ENCODE measurements at places on chromosomes 11 and 22.

DNA sequence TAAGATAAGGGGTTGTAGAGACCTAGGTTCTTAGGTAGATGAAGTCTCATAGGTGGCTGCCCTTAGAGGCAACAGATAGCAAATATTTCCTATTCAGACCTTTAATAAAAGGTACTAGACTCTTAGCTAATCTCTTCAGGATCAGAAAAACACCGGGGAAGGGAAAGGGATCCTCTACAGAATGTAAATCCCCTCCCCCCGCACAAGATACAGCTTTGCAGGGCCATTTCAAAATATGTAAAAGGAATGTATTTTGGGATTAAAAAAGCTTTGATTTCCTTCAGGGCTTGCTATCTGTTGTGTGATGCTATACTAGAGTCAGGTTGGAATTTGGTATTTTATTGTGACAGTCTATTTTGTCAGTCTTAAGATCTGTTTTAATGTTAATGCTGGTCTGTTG lies 113.2 kb downstream of the SWAP70 start:
- no peak for DNase-seq

DNA sequence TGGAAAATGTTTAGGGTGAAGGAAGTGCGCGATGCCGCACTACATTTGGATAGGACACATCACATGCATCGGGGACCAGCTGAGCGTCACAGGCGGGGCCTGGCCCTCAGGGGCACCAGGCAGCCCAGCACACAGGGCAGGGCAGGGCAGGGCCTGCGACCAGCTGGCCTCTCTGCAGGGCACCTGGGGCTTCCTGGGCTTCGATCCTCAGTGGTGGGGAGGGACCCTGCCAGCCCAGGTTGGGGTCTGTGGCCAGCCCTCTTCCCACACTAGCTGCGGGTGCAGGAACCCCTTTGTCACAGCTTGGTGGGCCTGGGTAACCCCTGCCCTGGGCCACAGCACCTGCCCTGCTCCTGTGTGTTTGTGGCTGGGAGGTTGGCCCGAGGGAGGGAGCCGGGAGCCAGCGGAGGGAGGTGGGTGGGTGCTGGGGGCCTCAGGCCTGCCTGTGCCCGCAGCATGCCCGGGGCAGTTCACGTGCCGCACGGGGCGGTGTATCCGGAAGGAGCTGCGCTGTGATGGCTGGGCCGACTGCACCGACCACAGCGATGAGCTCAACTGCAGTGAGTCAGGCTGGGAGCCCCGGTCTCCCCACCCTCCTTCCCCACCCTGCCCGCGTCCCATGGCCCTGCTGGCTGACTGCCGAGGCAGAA lies 37.9 kb downstream of the ST14 start:
- DNase-seq: peak; percentile 12

DNA sequence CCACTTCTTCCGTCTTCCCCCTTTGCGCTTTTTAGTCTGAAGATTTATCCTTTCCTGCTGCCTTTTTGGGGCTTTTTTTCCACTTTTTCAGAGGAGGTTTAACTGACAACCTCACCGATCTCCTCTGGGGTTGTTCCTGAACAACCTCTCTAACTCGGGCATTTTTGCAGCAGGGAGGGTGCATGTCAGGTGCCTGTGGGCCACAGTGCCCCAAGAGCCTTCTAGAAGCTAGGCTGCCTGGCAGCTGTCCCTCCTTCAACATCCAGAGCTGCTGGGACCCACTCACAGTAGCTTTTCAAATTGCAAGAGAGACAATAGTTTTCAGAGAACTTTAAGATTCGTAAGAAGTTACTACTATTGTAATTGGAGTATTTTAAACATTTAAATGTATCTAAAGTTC lies 1112.4 kb upstream of the CNTN5 start:
- no peak for DNase-seq

GRCh38 chr11:69721745-69722144 lies 17.9 kb upstream of the FGF19 start:
- DNase-seq: no peak

DNA sequence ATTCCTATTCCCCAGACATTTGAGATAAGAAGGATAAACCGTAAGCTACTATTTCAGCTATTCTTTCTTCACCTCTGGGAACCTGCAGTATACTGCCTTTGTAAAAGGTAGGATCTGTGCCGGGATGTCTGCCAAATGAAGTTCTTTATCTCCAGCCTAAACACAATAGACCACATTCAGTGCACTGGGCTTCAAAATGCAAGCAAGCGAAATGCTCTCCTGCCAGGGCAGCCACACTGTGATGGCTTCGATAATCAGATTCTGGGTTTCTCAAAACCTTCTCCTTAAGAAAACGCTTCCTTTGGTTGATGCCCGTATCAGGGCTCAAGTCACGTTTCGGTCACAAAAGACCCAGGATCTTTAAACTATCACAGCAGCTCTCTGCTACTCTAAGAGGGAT lies 299.5 kb upstream of the B3GAT1 start:
- DNase-seq: no peak

DNA sequence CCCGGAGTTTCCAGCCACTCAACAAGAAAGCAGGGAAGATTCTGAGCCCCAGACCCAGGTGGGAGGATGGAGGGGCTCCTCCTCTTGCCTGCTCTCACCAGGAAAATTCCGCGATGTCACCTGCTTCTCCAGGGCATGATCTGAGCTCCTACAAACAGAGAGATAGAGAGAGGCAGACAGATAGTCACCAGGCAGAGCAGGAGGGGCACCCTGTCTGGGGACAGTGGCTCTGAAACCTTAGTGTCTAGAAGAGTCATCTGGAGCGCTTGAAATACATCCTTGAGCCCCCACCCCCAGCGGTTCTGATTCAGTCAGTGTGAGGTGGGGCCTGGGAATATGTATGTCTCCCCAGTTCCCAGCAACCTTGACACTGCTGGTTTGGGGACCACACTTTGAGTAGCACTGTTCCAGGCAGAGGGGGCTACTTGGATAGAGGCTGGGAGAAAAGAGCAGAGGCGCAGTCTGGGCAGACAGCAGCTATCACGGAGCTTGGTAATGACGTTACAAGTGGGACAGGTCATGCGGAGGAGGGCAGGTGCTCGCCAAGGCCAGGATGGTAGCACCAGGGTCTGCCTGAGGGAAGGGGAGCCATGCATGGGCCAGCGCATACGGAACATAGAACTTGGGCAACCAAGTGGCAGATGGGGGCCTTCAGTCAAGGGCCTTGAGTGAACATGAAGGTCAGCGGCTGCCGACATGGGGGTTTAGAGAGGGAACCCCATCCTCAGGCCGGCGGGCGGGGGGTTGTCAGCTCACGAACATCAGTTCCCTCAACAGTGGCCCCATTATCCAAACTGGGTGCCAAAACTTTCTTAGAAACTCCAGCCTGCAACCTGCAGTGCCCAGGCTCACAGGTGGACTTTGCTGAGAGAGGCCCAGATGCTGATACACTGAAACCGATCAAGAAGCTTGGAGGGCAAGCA lies 60.9 kb upstream of the MYEOV start:
- DNase-seq: no peak

DNA sequence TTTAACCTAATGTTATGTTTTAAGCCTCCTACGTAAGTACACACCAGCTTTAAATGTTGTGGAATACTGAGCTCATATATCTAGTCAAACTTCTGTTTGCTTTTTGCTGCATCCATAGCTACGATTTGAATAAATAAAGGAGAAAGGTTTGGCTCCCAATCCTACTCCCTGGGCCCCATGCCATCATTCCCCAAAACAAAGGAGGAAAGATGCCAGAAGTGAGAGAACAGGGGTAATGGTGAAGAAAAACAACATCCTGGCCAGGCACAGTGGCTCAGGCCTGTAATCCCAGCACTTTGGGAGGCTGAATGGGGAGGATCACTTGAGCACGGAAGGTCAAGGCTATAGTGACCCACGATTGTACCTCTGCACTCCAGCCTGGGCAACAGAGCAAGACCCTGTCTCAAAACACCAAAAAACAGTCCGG lies 26.5 kb downstream of the SCGB1A1 start:
- DNase-seq: peak; percentile 64

DNA sequence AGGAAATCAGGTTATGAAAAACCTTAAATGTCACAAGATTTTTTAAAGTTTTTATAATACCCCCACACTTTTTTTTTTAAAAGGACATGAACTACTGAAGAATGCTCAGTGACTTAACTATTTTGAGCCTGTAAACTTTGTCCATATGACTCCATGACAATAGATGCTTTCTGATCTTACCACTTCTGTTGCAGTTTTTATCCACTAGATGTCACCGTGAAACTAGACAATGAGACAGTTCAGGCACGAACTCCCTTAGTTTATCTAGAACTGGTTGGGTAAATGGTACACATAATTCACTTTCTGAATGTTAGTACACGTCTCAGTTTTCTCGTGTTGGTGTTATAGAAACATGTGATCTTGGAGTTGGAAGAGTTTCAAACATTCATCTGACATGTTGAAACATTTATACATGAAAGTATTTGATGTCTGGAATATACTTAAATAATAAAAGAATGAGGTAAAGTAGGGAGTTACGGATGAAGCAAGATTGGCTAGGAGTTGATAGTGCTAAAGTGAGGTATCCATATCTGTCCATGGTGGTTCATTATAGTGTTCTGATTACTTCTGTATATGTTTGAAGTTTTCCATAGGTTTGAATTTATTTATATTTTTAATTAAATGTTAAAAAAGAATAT lies 8.1 kb downstream of the CCDC15 start:
- DNase-seq: peak; percentile 57

- no peak for DNase-seq
Measured at GRCh38 chr11:21554284-21554683, 638.6 kb upstream of the ANO5 start.

DNA sequence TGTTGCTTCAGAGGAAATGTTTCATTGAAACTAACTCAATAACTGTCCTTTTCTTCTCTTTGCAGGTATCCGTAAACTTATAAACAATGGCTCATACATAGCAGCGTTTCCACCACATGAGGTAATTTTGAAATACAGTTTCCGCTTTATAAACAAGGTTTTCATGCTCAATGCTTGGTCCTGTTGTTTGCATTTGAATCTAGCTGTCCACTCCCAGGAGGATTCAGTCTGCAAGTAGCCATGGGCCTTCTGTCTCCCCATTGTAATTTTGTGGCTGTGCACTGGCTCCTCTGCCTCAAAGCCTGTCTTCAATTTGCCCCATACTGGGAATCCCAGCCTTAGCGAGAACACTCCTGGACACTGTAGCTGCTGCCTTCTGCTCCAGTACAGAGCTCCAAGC lies 34.7 kb downstream of the MUC15 start:
- DNase-seq: no peak

GRCh38 chr11:99773646-99774045 lies 752.9 kb downstream of the CNTN5 start:
- peak; percentile 4 for DNase-seq

DNA sequence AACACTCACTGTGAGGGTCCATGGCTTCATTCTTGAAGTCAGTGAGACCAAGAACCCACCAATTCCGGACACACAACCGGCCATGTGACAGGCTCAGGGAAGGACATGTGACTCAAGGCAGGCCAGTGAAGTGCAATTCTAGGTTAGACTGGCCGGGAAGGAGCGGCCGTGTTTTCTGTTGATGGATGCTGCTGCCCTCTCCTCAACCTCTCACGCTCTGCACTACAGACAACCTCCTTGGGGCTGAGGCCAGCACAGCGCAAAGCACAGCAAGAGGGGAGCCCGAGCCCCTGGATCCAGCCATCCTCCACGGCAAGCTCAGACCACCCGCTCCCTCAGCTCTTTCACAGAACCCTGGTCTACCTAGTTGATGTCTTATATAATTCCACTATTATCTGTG lies 2.8 kb downstream of the NUDT8 start:
- DNase-seq: no peak

- DNase-seq: peak; percentile 52
Measured at GRCh38 chr11:58927393-58928106, 11.7 kb upstream of the GLYATL1 start.

DNA sequence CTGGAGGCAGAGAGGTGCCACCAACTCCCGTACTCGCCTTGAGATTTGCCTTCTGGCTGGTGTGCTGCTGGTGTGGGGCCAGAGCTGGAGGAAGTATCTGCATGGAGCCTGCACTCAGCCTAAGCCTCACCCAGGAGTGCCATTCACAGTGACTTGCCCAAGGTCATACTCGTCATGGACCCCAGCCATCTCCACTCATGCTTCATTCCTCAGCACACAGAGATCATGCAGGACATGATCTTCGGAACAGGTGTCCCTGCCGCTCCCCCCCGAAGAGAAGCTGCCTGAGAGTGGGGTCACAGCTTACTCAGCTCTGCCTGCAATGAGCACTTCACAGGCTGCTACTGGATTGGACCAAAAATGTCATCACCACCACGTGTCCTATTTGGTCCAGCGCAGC lies 49.0 kb downstream of the PC start:
- DNase-seq: no peak

DNA sequence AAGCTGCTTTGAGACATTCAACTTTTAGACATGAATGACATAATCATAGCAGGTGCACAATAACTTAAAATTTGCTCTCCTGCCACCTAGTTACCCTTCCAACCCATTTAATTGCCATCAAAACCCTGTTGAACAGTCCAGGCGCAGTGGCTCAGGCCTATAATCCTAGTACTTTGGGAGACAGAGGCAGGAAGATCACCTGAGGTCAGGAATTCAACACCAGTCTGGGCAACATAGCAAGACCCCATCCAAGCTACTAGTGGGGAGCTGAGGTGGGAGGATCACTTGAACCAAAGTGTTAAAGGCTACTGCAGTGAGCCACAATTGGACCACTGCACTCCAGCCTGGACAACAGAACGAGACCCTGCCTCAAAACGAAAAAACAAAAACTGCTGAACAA lies 4.0 kb upstream of the PHF21A start:
- DNase-seq: no peak

DNA sequence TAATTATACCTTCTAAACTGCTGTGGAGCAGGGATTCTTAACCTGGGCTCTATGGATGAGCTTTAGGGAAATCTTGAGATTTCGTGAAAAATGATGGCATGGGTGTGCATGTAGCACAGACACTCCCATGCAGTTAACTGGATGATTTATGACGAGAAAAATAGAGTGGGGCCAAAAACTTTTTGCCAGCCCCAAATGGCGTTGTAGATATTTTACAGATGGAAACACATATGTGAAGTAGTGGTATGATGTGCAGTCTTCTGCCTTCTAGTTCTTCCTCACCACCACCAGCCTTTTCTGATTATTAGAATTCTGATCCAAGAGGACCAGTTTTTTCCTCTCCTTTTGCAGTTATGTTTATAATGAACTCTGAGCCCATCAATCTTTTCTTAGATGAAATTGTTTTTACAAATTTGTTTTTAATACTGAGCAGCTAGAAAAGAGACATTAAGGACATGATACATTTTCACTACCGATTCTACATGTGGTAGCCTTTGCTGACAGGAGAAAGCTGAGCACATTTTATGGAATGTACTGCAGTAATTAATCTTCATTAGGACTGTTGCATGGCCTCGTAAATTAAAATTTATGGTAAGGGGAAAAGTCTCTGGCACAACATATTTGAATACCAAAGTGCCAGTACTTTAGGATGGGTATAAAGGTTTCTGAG lies 261.4 kb downstream of the DDX10 start:
- DNase-seq: no peak

DNA sequence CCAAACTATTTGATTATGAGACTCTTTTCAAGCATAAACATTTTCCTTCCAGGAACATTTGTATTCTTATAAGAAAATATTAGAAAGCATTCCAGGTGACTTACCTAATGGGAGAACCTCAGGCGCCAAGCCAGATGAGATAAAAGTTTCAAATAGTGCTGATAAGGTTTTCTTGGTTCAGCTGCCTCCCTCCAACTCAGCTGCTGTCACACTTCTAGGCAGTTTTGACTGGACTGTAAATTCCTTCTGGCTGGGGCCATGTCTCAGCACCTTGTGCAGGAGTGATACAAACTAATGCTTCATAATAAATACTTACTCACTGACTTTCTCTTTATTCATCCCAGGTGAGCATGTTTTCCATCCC lies 131.1 kb downstream of the MED15 start:
- DNase-seq: no peak

- DNase-seq: peak; percentile 41
Measured at GRCh38 chr11:72239313-72239848, 4.6 kb downstream of the PHOX2A start.

- DNase-seq: no peak
Measured at GRCh38 chr11:76164861-76165751, 41.2 kb downstream of the WNT11 start.

Data from astrocyte (in vitro differentiated cells and primary cell).